ENCODE measurements at places on chromosomes 12 and 14.

GRCh38 chr12:65603438-65604351 lies 220.6 kb upstream of the HMGA2 start:
- no peak for DNase-seq

GRCh38 chr12:115500872-115501271 lies 776.6 kb downstream of the MED13L start:
- DNase-seq = no peak

GRCh38 chr14:106844608-106845285 lies 1318.4 kb downstream of the TMEM121 start:
- DNase-seq = peak; percentile 53

DNA sequence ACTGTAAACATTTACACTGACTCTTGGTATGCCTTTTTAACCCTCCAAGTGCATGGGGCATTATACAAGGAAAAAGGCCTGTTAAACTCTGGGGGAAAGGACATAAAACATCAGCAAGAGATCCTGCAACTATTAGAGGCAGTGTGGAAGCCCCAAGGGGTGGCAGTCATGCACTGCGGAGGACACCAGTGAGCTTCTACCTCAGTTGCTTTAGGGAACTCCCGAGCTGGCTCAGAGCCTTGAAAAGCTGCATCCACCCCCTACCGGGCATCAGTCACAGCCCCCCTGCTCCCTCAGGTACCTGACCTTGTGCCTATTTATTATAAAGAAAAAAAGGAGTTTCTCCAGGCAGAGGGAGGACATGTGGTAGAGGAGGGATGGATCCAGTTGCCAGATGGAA lies 695.6 kb upstream of the LMO3 start:
- no peak for DNase-seq

DNA sequence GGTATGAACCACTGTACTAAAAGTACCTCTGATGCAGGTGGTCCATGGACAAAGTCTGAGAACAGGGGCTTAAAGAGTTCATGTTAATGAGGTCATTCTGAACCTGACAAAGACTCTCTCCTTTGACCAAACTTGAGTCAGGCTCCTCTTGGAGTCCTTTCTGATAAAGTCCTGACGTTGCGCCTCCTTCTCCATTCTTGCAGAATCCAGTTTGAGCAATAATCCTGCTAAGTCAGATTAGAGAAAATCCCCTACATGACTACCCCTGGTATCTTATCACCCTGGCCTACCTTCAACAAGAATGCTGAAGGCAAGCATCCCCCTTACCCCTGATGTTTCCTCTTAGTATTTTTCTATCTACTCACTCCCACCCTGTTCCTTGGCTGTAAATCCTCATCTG lies 46.0 kb upstream of the ISM2 start:
- DNase-seq = no peak

- no peak for DNase-seq
Measured at GRCh38 chr14:97410667-97411620, 613.8 kb downstream of the VRK1 start.

GRCh38 chr12:76244300-76244699 lies 103.9 kb downstream of the BBS10 start:
- DNase-seq = no peak

DNA sequence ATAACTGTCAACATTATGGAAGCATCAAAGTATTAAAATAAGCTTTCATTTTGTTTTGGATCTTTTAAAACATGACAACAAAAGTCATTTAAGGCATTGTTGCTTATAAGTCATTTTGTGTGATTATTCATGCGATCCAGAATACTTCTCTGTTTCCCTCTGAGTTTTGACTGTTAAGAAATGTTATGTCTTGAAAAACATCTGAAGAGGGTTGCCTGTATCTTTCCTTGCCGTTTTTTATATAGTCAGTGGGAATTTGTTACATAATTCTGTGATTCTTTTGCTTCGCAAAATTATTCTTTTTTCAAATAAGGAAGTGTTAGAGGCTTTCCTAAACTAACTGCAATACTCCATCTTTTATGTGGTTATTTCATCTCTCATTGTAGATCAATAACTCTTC lies 78.7 kb downstream of the SAMD4A start:
- DNase-seq = no peak

- no peak for DNase-seq
Measured at GRCh38 chr12:122951406-122951805, 14.9 kb downstream of the ABCB9 start.

GRCh38 chr14:51605575-51605974 lies 46.1 kb upstream of the FRMD6 start:
- no peak for DNase-seq

DNA sequence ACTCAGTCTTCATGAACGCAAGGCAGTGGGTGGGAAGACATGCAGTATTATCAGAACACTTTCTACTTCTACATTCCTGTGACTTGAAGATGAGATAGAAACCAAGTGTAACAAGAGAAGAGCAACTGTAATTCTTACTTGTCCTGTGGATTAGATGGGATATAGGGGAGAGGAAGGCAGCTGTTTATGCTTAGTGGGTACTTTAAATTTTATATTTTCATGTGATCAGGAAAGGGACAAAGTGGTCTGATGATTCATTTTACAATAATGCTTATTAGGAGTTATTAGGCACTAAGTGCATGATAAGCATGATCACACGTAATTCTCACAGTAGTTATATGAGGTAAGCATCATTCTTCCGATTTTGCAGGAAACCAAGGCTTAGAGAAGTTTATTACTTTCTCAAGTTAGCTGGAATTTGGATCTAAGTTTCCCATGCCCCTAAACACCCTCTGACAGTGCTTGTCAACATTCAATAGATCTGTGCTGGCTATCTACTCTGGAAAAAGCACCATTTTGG lies 52.7 kb downstream of the PTGER2 start:
- no peak for DNase-seq

- no peak for DNase-seq
Measured at GRCh38 chr14:39957987-39958386, 525.8 kb upstream of the FBXO33 start.

- no peak for DNase-seq
Measured at GRCh38 chr12:8696442-8697090, 1.2 kb upstream of the RIMKLB start.

DNA sequence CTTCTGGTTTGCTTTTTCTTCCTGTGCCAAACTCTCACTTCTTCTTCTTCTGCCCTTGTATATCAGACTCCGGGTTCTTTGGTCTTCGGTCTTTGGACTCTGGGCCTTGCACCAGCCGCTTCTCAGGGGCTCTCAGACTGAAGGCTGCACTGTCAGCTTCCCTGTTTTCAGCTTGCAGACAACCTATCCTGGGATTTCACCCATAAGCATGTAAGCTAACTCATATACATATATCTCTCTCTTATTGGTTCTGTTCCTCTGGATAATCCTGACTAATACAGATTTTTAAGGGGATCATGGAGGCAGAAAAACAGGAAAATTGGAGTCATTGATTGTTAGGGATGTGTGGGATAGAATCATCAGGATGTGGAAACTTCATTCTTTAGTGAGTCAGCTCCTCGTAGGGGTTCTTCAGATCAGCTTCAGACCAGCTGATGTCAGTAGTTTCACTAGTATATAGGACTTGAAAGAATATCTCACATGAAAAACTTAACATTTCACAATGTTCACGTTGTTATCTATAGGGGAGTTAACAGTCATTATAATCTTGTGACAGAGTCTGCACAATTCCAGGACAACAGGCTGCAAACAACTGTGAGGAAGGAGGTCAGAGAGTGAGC lies 102.9 kb downstream of the RASSF9 start:
- DNase-seq = no peak

- DNase-seq = no peak
Measured at GRCh38 chr12:106767954-106768822, 6.3 kb upstream of the RIC8B start.

- no peak for DNase-seq
Measured at GRCh38 chr12:64077922-64078321, 144.2 kb downstream of the KICS2 start.

DNA sequence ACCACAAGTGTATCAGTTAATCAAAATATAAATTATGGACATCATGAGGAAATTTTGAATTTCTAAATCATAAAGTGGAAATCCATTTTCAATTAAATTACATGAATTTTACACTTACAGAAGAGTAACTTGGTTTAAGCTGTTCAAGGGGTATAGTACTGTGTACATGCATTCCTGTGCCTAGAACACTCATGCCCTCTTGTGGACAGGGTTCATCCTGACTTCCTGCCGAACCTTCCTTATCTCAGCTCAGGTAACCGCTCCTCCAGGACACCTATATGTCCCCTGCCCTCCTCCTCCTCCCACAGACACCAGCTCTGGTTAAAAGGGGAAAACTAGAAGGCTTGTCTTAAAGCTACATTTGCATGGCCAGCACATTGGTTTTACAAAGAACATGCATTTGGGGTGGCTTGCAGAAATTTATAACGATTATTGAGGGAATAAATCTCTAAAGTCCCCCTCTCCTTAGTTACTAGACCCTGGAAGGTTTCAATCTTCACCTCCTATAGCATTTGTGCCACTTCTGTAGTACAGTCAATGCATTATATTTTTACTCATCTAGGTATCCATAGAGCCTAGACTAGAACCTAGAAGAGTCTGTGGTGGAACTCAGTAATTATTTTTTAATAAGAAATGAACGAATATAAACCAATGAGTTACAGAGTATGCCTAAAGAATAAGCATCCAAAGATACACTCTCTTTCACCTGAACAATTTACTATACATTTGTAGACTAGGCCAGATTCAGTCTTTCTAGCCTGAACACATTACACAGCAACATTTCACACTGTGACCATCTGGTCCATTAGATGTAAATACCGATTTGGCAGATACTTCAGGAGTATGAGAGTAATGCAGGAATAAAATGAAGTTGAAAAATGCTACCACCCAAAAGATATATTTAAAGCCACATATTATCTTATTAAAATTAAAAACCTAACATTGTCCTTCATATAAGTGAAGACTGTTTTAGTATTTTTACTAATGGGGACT lies 345.6 kb downstream of the PAWR start:
- no peak for DNase-seq

- no peak for DNase-seq
Measured at GRCh38 chr14:69612783-69613130, 1.4 kb downstream of the SUSD6 start.

DNA sequence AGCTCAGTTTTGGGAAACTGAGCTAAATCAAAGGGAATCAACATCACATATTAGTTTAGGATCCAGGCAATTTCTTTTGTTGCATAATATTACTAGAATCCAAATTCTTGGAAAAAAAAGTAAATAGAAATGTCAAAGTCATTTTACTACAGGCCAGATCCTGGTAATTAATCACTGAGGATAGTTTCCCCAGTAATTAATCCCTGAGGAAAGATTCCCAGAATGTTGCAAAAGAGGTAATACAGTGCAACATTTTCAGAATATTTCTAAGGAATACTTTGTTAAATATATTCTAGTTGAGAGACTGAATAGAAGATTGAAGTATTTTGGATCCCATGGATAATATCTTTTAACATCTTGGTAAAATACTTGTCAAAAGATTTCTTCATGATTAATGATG lies 207.0 kb upstream of the GARIN2 start:
- no peak for DNase-seq

GRCh38 chr12:42744539-42745182 lies 155.1 kb upstream of the PRICKLE1 start:
- no peak for DNase-seq

DNA sequence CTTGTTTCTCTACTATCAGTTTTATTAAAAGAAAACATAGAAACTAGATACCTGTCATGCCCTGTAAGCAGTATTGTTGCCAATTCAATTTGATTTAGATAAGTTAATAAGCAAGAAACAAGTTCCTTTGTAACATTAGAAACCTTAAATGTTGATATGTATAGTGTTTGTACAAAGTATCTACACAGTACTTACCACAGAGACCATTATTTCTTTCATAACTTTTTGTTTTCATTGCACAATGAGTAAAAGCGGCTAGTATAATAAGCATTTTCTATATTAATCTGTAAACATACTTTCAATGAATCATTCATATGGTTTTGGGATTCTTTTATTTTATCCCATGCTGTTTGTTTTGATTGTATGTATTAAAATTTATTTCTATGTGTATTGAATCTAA lies 305.1 kb downstream of the TTC6 start:
- DNase-seq = no peak

GRCh38 chr14:56587701-56588100 lies 8.1 kb downstream of the TMEM260 start:
- no peak for DNase-seq

GRCh38 chr12:66190519-66191370 lies 1.7 kb downstream of the IRAK3 start:
- DNase-seq = no peak

DNA sequence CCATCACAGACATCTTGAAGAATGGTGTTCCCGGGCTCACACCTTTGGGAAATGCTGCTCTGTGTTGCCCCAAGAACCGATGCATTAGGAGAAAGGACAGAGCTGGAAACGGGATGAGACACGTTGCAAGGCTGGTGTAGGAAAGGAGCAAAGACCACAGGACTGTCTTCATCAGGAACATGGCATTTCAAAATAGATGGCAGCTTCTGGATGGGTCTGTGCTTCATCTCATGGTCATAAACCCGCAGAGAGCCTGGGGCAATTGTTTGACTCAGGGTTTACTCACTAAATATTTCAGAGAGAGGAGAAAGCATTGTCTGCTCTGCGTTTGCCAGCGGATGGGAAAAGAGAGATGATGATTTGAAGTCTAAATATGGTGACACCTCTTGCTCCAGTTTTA lies 76.3 kb downstream of the CACNA1C start:
- DNase-seq = no peak

DNA sequence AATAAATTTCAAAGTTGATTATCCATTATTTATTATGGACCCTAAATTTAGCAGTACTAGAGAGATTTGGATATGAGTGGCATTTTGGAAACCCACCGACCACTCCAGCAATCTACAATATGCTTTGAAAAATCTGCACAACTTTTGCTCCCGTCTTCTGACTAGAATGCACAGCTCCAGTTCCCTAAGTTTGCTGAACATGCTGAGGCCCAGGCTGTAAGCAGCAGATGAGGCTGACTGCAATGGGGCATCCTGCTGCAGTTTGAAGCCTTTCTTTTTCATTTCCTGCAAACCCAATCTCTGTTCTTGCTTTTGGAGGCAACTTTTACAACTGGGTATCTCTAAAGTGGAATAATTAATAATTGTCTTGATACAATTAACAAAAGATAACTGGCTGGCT lies 405.8 kb downstream of the ATP23 start:
- DNase-seq = no peak

DNA sequence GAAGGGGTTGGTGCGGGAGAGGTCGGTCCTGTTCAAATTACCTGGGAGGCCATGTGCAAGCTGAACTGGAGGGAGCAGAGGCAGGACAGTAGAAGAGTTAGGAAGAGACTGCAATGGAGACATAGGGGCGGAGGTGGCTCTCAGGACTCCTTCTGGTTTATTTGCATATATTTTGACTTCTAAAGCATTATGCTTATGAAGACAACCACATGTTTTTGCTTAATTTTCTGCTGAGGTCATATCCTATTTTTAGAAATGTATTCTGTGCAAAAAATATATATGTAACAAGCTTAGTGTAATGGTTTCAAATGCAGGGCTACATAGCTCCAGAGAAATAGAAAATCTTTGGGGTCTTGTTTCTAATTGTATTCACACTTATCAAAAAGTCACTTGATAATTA lies 137.0 kb upstream of the MDM1 start:
- DNase-seq = no peak

DNA sequence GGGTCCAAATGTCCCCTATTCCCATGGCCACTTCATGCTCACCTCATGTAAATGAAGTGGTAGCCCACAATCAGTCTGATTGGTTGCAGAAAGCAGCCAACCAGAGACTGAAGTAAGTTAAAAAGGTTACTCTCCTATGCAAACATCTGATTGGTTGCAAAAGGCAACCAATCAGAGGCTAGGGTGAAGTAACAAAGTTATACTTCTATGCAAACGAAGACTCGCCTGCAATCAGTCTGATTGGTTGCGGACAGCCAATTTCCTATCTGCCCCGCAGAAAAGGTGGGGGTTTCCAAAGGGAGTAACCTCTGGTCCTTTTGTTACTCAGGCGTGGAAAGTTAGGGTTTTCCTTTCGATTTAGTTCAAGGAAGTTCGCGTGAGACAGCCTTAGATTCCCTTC lies 208.1 kb upstream of the NEDD1 start:
- no peak for DNase-seq

Measured in stimulated activated CD8-positive, alpha-beta memory T cell treated with anti-CD3 and anti-CD28 coated beads, Interleukin-2, amount 100 ng/mL, for 1 hour (primary cell).